ENCODE measurements at places on chromosomes 12 and 14.

DNA sequence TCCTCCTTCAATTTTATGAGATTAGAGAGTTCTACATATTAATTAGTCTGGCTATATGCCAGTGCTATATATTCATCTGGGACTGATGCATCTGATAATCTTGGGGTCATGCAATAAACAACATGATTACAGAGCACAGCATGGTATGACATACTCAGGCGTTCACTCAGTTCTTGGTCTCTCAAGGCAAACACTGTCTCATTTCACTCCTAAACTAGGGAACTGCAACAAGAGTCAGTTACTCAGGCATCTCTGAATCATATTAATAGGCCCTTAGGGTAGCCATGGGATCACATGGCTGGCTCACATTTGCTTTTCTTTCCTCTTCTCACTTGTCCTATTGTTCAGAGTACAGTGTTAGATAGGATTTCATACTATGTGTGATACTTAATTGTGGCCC is 91.8 kb upstream of the TMEM260 start:
- no peak for DNase-seq

GRCh38 chr14:63470962-63471793 is 72.0 kb downstream of the PPP2R5E start:
- DNase-seq, result no peak

DNA sequence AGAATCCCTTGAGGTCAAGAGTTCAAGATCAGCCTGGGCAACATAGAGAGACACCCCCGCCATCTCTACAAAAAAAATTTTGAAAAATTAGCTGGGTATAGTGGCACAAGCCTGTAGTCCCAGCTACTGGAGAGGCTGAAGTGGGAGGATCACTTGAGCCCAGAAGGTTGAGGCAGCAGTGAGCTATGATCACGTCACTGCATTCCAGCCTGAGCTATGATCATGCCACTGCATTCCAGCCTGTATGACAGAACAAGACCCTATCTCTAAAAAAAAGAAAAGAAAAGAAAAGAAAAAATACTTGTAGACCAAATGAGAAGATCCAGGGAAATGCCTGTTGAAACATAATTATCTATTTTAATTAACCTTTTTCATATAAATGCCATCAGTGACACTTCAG is 93.8 kb upstream of the MDM1 start:
- no peak for DNase-seq

GRCh38 chr14:76778546-76779215 is 17.4 kb downstream of the VASH1 start:
- no peak for DNase-seq

DNA sequence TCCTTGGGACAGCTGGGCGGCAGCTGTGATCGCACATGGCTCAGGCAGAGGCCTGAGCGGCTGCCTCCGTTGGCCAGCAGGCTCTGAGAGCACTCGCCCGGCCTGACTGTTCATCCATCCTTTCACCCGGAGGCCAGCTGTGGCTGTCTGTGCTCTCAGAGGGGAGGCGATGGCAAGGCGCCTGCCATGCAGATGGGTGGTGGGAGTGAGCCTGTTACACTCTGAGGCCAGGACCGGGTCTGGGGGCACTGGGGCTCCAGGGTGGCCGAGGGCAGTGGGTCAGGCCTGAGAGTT is 292.3 kb downstream of the TMEM121 start:
- DNase-seq, result no peak

DNA sequence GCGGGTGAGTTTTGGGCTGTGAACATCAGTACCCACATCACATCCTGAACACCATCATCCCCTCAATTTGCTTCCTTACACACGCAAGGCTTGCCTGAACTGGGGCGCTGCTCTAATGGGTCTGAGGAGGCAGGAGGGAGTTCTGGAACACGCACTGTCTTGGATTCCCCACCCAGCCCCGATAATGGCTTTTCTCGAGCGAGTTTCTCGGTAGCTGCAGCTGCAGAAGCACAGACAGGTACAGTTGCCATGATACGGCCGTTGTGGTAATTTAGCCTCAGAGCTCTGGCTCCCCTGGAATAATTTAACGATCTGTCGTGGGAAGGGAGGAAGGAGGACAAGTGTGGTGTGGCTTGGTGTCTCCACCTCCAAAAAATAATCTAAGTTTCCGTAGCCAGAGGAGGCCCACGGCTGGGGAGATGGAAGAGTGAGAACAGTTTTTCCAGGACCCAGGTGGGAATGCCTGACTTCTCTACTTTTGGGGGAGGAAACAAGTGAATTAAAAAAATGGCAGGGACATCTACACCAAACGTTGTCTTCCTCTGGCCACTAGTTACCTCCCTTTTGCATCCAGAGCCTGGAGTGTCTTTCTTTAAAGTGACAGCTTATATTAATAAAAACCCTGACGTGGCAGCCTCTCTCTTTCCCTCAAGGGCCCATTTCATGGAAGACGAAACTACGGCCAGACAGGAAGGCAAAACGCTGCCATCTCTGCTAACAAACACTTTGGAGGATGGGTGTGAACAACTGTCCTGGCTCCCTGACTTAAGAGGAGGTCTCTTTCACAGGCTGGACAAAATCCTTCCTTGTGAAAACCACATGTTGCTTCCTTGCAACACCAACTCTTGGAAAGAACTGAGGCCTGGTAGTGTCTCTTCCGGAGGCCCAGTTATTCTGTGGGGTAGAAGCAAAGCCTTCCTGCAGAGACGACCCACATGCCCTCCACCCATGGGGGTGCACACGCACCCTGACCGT is 84.8 kb downstream of the RBM19 start:
- DNase-seq, result no peak

- DNase-seq, result no peak
Measured at GRCh38 chr14:28608851-28609828, 157.4 kb upstream of the FOXG1 start.

GRCh38 chr14:67602995-67603545 is 3.0 kb upstream of the PIGH start:
- no peak for DNase-seq

DNA sequence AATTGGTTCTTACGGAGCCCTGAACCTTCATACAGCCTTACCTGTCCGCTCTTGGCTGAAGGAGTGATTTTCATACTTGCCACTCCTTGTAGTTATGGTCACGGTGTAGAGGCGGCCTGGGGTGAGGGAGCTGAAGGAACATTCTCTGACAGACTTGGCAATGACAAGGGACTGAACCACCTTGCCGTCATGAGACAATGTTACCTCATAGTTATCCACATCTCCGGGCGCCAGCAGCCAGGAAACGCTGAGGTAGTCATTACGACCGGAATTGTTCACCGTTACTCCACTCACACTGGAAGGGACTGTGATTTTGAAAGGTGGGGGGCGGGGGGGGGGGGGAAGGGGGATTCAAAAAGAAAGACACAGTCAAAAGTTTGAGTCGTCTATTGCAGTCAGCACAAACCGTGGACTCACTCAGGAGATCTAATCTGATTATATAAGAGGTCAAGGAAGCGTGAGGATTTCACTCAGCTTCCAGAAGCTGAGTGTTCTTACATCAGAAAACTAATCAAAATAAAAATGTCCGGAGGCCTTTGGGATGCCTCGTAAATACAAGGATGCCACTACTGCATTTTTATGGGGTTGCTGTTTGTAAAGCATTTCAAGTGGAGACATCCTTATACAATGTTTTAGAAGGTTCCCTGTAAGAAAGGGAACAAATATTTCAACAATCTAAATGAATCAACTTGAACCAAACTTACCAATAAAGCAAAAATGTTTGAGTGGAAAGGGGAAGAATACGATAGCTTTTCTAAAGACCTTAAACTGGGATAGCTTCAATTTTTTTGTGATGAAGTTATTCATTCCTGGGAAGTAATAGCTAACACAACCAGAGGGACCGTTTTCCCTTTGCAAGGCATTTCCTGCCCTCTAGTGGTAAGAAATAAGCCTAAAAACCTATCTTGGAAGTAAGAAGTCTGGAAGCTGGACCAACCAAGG is 60.6 kb downstream of the PTPRB start:
- DNase-seq, result no peak

- DNase-seq, result no peak
Measured at GRCh38 chr12:69689638-69690037, 9.5 kb downstream of the BEST3 start.

- no peak for DNase-seq
Measured at GRCh38 chr14:97036086-97036852, 239.1 kb downstream of the VRK1 start.

Data from stimulated activated CD8-positive, alpha-beta memory T cell treated with anti-CD3 and anti-CD28 coated beads, Interleukin-7, amount 100 ng/mL, for 24 hours (primary cell).